Activated T-cell treated with anti-CD3 and anti-CD28 coated beads for 1 hour (primary cell): ENCODE measurements at places on chromosomes 1 and 21.

DNA sequence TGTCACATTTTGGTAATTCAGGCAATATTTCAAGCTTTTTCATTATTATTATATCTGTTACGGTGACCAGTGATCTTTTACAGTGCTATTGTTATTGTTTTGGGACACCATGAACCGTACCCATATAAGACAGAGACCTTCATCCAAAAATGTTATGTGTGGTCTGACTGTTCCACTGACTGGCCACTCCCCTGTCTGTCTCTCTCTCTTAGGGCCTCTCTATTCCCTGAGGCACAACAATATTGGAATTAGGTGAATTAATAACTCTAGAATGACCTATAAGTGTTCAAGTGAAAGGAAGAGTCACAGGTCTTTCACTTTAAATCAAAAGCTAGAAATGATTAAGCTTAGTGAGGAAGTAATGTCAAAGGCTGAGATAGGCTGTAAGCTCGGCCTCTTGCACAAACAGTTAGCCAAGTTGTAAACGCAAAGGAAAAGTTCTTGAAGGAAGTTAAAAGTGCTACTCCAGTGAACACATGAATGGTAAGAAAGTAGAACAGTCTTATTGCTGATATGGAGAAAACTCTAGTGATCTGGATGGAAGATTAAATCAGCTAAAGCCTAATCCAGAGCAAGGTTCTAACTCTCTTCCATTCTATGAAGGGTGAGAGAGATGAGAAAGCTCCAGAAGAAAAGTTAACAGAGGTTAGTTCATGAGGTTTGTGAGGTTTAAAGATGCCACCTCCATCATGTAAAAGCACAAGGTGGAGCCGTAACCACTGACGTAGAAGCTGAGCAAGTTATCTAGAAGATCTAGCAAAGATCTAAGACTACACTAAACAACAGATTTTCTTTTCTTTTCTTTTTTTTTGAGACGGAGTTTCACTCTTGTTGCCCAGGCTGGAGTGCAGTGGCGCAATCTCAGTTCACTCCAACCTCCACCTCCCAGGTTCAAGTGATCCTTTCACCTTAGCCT is 19.7 kb upstream of the DIPK1A start:
- no peak for DNase-seq

GRCh38 chr1:181060066-181060465 is 26.3 kb downstream of the MR1 start:
- DNase-seq = no peak

- DNase-seq = no peak
These were observed 43.7 kb upstream of the PTGFR start for GRCh38 chr1:78447086-78447485.

GRCh38 chr1:225476100-225476511 is 48.3 kb upstream of the LBR start:
- no peak for DNase-seq

- DNase-seq = no peak
These were observed 3.0 kb upstream of the FGGY start for GRCh38 chr1:59293849-59294248.

DNA sequence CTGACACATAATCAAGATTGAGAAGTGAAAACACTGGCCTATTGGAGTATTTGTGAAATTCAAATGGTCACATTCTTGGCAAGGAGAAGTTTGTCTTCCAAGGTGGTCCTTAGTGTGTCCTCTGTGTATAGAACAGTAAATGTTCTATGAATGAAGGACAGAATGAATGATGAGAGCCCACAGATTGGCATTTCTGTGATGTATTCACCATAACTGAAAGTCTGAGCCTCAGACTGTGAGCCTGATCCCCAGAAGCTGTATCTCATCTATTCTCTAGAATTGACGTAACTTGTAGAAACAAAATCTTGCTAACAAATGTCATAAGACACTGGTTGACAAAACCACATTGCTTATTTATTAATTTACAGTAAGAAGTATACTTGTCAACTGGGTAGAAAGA is 111.5 kb upstream of the ETV3 start:
- DNase-seq = no peak

GRCh38 chr1:225230483-225230882 is 197.4 kb downstream of the LBR start:
- DNase-seq = no peak

GRCh38 chr1:59142311-59143132 is 154.4 kb upstream of the FGGY start:
- no peak for DNase-seq

- no peak for DNase-seq
These were observed 16.1 kb downstream of the NAV1 start for GRCh38 chr1:201554789-201555592.

DNA sequence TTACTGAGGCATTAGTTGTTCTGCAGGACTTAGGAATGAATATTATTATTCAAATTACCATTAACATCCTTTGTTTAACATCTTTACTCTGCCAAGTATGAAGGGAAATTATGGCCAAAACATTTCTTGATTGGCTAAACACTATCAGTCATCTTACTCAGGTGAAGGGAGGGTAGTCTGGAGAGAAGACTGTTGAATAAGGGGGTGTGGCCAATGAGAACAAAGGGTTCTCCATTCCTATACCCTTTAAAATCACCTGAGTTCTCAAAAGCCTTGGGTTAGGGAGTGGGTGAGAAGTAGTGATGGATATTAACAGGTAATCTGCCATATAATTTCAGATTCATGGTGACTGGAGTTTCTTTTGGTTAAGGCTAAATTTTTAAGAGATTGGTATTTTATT is 19.3 kb downstream of the CRYZL1 start:
- no peak for DNase-seq

DNA sequence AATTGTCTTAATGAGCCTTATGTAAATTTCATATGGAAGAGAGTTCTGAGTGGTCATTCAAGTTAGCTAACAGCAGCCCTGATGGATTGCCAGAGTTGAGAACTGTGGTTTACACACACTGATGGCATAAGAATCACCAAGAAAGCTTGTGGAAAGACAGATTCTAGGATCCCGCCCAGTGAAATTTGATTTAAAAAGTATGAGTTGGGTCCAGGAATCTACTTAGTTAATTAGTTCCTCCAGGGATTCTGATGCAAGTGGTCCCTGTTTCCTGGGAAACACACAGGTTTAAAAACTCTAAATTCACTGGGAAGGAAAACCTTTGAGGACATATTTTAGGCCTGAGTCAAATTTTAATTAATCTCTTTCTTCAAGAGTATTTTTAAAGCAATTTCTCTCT is 144.3 kb downstream of the NTPCR start:
- no peak for DNase-seq

GRCh38 chr1:201676197-201676596 is 137.3 kb downstream of the NAV1 start:
- no peak for DNase-seq

- DNase-seq = no peak
These were observed 8.6 kb downstream of the TMED5 start for GRCh38 chr1:93171549-93172034.

- no peak for DNase-seq
These were observed 55.6 kb downstream of the B3GALT5 start for GRCh38 chr21:39668369-39668768.

GRCh38 chr1:227924168-227924832 is 23.4 kb downstream of the WNT9A start:
- no peak for DNase-seq

DNA sequence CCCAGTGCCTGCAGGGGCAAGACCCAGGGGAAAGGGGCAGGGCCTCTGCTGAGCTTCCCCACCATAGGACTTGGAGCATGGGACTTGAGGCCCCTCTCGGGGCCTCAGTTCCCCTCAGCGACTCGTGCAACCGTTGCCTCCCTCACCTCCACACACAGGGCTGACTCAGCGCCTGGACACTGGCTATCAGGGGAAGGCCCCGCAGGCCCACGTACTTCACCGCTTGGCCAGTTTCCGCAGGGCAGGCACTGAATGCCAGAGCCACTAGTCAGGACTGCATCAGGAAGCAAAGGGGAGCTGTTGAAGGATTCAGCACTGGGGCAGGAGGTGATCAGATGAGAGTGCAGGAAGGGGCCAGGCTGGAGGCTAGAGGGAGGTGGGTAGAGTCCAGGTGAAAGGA is 15.5 kb upstream of the FAM131C start:
- no peak for DNase-seq

- no peak for DNase-seq
These were observed 7.4 kb downstream of the RPL22 start for GRCh38 chr1:6191968-6192367.

GRCh38 chr21:35586305-35586704 is 474.0 kb downstream of the SETD4 start:
- DNase-seq = no peak

- DNase-seq = no peak
These were observed 737.8 kb downstream of the MATN1 start for GRCh38 chr1:29985606-29985945.

GRCh38 chr1:151511636-151512215 is 539 bp downstream of the CGN start:
- DNase-seq = no peak

DNA sequence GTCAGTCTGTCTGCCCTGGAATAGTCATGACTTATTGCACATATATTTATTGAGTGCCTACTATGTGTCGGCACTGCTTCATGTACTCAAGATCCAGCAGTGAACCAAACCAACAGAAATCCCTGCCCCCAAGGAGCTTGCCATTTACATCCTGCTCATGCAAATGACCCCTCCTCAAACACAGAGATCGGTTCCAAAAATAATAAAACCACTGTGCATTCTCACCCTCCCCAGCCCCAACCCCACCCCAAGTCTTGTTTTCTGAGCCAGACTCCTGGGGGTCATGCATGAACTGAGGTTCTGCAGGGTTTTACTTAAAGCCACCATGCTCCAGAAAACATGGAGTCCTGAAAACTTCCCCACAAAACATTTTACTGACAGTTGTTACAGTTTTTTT is 61.9 kb downstream of the KIAA0040 start:
- DNase-seq = no peak

- DNase-seq = no peak
These were observed 7.9 kb downstream of the TINAGL1 start for GRCh38 chr1:31583995-31584868.

DNA sequence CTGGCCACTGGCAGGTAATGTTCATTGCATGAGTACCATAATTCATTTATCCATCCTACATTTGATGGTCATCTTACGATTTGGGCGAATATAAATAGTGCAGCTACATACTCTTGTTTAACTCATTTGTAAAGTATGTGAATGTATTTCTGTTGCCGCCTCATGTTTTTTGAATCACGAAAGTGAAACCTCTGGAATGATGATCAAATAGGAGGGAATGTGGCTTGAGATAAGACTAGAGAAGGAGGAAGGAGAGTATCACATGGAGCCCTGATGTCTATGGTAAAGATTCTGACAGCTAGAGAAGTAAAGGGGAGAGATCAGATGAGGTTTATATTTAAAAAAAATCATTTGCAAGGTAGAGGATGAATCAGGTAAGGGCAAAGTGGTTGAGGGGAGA is 8.0 kb downstream of the MRPS14 start:
- no peak for DNase-seq

- no peak for DNase-seq
These were observed 26.7 kb upstream of the MTMR11 start for GRCh38 chr1:149963358-149963757.

- no peak for DNase-seq
These were observed 40.4 kb upstream of the FRRS1 start for GRCh38 chr1:99806882-99807281.

DNA sequence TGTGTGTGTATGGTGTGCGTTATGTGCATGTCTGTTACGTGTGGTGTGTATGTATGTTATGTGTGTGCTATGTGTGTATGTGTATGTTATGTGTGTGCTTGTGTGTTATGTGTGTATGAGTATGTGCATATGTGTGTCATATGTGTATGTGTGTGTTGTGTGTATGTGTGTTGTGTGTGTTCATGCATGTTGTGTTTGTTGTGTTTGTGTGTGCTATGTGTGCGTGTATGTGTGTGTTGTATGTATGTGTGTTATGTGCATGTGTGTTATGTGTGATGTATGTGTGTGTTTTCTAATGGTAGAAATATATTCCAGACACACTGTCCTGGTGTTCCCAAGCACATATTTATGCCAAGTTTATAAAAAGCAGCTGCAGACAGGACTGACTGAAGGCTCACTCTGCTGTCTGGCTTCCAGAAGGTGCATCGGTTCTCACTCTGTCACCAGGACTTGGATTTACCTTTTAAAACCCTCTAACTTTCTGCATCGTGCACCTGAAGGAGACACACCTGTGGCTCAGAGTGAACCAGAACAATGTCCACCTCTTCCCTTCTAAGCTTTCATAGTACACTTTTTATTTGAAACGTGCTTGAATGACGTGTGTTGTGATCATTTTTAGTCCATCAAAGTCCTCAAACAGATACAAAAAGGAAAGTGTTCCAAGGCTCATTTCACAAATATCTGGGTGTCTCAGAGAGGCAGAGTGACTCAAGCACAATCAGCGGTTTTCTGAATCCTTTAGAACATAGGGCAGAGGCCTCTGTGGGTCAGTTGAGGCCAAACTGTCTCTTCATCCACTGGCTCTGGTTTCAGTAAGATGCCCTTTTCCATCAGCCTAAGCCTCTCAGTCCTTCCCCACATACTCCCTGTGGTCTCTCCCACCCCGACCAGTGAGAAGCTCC is 49.9 kb downstream of the TOMM20 start:
- DNase-seq = no peak

DNA sequence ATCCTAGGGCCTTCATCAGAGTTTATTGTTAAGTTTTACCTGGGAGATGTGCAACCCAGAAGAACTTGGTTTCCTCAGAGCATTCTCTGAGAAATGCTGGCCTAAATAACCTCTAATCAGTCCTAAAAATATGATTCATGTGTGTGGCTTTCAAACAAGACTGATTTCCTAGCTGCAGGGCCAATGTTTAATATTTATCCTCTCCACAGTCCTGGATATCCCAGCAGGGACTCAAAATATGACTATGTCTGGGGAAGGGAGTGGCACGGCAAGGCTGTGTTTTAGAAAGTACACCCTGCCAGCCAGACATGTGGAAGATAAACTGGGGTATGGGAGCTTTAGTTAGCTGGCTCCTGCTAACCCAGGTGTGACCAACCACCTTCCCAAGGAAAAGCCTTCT is 26.3 kb downstream of the PLPP3 start:
- DNase-seq = no peak

GRCh38 chr1:233625510-233625981 is 11.6 kb downstream of the KCNK1 start:
- no peak for DNase-seq

DNA sequence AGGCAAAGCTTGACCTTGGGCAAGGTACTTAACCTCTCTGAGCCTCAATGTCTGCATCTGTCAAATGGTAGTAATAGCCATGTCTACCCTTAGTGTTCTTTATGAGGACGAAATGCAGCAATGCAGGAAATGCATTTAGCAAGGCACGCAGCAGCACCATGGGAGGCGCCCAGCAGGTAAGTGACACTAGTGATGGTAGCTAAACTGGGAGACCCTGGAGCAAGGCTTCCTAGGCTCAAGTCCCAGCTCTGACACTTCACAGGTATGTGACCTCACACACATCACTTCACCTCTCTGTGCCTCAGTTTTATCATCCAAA is 289.0 kb downstream of the RRAGC start:
- no peak for DNase-seq

- DNase-seq = no peak
These were observed 77.8 kb downstream of the ALPL start for GRCh38 chr1:21586846-21587601.
